ENCODE measurements at places on chromosomes 1 and 21.
A peak's percentile ranks its signal among the peaks of the same experiment; 100 is the strongest.

- DNase-seq: peak; percentile 84
Observed at GRCh38 chr1:211323156-211324063, 3.2 kb upstream of the TRAF5 start.

DNA sequence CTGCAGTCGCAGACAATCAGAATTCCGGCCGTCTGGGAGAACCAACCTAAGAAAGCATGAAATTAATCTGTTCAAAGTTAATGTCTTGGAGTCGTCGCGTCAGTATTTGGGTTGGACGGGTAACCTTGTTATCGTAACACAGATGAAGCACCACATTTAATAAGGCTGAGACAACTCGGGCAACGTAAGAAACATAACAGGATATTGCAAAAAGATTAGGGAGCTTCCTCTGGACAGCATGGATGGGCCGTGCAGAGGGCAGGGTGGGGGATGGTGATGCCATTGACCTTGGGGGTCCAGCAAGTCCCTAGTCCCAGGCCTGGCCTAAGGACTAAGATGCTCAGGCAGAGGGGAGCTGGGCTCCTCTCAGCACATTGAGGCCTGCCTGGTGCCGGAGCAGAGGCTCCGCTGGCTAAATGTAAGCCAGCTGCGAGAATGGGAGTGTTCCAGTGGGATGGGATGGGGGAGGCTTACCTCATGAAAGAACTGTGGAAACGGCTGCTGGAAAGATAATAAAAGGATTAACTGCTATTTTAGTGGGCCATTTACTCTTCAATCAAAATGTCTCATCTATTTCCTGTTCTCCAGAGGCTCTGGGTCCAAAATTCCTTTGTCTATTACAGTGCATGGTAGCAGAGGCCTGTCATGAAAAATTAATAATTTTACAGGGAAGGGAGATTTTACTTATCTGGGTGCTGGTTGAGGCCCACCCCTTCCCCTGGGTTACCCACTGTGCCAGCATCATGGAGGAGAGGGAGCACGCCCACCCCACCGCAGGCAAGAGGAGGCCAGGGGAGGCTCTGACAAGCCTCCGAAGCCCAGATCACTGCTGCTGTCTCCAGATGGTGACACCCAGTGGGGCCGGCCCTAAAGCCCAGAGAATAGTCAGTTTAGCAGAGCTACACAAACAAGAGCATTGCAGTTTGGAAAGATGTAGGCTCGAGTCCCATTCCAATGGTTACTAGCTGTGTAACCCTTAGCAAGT, 131.6 kb downstream of the DMRTB1 start:
- no peak for DNase-seq

DNA sequence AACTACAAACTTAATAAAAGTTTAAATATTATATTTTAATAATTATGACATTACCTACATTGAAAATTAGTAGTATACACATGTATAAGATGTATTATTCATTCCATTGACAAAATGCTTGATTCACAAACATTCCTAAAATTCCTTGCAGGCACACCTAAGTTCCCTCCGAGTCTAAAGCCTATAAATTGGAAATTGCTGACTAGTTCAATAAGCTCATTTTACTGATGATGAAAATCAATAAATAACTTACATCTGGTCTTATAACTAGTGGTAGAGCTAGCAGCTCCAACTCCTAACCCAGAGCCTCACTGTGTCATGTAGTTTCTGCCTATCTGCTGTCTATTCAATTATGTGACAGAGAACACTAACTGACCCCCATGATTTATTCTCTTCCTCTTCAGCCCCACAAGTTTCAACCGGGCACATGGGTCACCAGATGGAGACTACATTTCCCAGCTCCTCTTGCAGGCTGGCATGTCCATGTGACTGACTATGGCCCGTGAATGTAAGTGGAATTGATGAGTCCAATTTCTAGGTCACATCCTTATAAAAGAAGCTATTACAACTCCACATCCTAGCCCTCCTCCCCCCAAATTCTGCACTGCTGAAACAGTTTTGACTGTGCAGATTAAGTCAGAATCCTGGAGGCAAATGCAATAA, 29.6 kb upstream of the LRRC8D start:
- DNase-seq: no peak

- no peak for DNase-seq
Observed at GRCh38 chr1:228029281-228029680, 22.5 kb downstream of the WNT3A start.

DNA sequence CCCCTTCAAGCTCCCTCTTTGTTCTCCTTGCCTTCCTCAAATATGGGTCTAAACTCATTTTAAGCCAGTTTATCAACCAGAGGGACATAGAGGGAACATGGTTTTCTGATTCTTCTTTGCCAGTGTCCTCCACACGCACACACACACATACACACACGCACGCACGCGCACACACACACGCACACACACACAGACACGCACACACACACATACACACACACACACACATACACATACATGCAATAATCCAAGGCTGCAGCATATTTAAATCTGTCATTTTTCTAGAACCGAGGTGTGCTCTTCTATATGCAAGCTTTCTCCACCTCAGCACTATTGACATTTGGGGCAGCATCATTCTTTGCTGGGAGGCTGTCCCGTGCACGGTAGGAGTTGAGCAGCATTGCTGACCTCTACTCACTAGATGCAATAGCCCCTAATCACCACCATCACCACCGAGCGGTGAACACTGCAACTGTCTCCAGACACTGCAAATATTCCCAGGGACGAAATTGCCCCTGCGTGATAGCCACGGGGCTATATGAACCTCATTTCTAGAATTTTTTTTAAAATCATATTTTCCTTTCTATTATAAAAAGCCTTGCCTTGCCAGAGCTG, 8.0 kb downstream of the TNFRSF9 start:
- DNase-seq: no peak

- DNase-seq: peak; percentile 40
Observed at GRCh38 chr1:76868916-76869315, 1.6 kb downstream of the ST6GALNAC5 start.

DNA sequence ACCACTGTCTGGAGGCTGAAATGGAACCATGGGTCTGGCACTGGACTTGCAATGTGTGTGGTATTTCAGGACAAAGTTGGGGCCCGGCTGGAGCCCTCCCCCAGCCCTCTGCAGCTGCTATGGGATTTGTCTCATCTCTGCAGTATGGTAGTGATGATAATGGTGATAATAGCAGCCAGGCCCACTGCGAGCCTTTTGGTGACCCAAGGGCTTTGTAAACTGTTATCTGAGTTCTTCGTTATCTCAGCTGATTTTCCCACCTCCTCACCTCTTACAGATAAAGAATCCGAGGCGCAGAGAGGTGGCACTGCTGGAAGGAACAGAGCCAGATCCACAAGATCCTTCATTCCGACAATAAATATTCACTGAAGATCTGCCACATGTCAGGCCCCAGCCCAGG, 11.7 kb upstream of the WNT4 start:
- DNase-seq: peak; percentile 95

DNA sequence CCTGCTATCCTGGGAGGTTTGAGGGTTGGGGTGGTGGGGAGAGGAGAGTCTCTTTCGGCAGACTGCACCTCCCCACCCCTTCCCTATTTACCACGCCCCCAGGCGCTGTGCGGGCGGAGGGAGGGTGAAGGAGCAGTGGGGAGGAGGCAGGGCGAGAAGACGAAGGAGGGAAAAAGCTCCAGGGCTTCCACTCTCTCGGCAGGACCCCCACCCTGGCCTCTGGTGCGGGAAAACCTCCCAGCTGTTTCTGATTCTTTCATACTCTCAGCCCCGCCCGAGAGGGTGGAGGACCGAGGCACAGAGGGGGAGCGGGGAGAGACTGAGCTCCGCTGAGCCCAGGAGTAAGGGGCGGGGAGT, 866 bp upstream of the WNT2B start:
- peak; percentile 68 for DNase-seq

DNA sequence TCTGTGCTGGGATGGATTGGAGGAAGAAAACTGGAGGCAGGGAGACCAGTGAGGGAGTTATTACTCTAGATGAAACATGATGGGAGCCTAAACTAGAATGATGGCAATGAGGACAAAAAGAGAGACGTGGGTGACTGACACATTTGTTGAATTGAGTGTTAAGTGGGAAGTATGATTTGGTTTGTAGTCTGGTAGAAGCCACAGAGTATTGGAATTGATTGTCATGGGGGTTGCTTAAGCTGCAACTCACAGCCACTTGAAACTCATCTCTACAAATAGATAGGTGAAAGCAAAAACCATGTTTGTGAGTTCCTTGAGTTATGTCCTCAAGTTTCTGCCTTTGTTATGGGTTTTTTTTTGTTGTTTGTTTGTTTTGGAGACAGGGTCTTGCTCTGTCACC, 28.4 kb downstream of the FABP3 start:
- DNase-seq: no peak

DNA sequence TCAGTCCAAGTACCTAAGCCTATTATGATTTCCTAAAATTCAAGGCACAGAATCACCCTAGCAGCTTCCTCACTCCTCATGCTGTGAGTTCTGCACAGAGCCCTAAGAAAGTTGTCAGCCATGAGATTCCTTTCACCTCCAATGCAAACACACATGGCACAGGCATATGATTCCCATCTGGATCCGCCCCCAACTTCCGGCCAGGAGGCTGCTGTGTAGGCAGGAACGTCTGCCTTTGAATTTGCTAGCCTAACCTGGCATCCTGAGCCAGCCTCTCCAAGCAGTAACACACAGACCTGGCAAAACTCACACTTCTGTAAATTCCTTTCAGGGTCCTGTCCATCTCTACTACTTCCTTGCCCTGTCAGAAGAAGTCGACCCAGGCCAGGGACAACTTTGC, 521.1 kb upstream of the BEND5 start:
- DNase-seq: no peak

DNA sequence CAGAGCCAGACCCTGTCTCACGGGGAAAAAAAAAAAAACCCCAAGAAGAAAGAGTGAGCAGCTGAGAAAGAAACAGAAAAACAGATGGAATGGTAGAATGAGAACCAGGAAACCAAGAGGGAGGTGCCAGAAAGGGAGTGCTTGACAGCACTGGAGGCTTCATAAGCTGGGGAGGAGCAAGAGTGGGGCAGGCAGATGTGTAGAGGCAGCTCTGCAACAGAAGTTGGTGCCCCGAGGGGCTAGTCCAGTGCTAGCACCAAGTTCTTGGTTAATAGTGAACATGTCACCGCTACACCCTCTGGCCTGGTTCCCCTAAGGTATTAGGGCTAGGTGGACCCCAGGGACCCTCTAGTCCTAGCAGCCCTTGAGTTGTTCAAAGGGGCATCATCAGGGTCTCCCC, 98.0 kb downstream of the TGFBR3 start:
- DNase-seq: no peak

GRCh38 chr1:58431901-58432620, 114.5 kb downstream of the OMA1 start:
- DNase-seq: no peak

DNA sequence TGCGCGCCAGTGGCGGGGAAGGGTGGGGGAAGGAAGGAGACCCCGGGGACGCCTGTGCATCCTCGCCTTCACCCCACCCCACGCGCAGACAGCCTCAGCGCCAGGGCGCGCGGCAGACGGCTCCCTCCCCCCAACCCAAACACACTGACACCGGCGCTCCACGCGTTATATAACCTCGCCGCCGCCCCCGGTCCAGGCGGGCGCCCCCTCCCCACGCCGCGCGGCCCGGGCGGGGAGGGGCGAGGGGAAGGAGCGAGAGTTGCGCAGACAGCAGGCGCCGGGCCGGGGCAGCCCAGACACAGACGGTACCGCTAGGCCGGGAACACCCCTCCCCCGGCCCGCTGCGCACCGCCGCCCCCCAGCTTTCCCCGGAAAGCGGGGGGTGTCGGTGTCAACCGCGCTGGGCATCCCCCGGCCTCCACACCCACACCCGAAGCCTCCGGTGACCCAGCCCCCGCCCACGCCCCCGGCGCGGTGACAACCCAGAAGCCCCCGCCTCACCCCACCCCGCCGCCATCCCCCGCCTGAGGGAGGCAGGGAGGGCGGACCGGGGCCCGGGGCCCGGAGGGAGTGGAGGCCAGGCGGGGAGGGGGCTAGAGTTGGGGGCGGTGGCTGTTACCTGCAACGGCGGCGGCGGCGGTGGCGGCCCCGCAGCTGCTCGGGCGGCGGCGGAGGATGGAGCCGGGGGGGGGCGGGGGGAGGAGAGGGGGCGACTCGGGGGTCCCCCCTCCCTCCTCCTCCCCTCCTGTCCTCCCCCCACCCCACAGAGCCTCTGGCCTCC, 432 bp downstream of the AKT3 start:
- peak; percentile 76 for DNase-seq

DNA sequence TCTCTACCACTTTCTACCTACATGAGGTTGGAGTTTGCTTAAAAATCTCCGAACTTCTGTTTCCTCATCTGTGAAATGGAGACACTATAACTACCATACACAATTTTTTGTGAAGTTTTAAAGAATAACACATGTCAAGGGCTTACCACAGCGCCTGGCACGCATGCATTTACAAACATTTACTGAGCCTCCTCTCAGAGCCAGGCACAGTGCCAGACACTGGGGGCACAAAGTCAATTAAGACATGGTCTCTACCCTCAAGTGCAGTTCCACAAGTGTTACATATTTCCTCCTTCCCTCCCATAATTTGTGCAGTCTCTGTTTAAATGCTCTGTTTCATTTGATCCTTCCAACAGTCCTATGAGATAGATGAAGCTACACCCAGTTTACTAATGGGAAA, 356.4 kb upstream of the ESRRG start:
- DNase-seq: no peak

DNA sequence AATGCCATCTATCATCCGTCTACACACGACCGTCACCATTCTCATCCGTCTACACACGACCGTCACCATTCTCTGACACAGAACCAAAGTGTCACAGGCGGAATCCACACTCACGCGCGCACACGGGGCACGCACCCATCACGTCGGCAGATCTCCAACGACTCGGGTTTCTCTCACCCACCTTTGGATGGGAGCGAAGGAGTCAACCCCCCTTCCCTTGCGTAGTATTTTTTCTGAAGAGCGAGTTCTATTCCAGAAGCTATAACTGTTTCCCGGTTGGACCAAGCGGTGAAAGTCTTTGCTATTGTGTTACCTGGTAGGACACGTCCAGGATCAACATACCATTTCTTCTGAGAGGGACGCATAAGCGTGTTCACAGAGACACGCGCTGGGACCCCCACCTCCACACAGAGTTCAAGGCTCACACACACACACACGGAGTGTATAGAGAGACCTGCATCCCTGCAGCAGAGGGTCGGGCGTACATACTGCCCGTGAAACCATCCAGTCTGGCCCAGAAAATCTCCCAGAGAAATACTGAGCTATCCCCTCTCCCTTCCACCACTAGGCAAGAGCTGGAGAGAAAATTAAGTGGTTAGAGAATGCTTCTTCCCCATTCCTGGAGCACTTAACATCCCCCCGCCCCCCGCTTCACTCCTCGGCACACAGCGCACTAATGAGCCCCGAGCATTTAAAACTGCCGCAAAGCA, 741 bp downstream of the DUSP10 start:
- no peak for DNase-seq

Measured in mesendoderm (in vitro differentiated cells).